ENCODE measurements at places on chromosomes 7 and 10.

GRCh38 chr10:35208949-35209613, 82.4 kb downstream of the CREM start:
- DNase-seq = no peak

DNA sequence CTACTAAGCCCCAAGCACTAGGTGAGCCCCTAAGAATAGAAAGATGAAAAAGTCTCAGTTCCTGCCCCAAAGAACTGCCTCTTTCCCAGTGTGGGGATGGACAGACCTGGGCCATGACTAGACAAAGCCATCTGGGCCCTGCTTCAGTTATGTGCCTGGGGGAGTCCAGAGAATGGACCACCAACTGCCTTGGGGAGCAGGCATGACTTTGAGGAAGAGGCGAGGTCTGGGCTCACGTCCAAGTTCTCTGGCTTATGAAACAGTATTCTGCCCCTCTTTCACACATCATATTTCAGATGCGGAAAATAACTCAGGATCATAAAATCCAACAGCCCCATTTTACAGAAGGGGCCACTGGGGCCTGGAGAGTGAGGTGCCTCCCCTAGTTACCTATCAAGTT, 80.3 kb downstream of the PLXNA4 start:
- DNase-seq = no peak

- DNase-seq = no peak
Measured at GRCh38 chr7:133504825-133505224, 251.9 kb downstream of the EXOC4 start.

DNA sequence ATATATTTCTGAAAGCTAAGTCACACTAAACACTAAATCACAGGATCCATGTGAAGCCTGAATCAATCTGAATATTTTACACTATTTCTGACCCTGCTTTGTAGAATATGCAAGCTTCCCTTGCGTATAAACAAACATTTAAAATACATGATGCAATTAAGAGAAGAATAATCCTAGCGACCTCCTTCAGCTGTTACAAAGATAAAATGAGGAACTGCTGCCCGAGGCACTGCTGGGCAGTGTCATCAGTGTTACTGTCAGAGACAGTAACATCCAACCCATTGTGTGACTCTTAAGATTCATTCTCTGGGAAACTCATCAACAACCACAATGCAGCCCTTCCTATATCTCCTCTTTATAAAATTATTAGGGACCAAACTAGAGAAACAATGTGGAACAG, 61.6 kb downstream of the COBL start:
- no peak for DNase-seq

GRCh38 chr7:26616235-26616634, 248.2 kb downstream of the SKAP2 start:
- DNase-seq = no peak

DNA sequence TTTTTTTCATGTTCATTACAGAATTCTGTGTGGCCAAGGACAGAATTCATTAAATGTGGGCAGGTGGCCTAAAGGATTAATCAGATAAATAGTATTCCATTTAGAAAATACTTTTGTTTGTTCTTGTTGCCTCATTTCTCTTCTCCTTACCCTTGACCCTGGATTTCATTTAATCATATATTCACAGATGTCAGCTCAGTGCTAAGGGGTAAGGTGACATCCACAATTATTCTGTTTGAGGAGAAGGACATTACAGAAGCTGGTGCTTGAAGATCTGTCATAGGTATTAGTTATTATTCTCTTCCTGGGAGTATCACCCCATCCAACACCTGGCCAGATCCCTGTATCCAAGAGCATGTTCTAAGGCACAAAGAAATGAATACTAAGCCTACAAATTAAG, 961.1 kb downstream of the XPNPEP1 start:
- DNase-seq = no peak

DNA sequence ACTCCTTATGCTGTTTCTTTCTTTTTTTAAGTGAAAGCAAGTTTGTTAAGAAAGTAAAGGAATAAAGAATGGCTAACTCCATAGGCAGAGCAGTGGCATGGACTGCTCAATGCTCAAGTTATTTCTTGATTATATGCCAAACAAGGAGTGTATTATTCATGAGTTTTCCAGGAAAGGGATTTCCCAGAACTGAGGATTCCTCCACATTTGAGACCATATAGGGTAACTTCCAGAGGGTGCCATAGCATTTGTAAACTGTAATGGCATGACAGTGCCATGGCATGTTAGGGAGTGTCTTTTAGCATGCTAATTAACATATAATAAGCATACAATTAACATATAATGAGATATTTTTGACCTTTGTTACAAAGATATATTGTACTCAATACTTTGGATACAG, 1034.5 kb upstream of the PHF14 start:
- DNase-seq = no peak

DNA sequence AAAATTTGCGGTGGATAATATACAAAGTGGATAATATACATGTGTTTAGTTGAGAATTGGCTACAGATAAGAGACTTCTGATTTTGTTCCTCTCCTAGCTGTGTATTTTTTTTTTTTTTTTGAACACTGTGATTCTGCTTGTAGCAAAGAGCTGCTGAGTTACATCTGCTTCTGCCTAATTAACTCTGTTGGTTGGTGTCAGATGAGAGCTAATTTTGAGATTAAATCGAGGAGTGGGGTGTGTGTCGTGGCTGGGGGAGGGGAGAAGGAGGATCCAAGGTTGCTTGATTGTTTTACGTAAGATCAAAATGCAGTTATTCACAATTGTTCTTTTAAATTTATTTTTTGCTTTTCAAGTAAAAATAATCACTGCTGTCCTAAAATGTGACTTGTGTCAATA, 11.3 kb downstream of the KAT6B start:
- no peak for DNase-seq

GRCh38 chr7:151626422-151627115, 106.9 kb upstream of the RHEB start:
- peak; percentile 29 for DNase-seq

GRCh38 chr10:108450280-108450679, 1285.8 kb upstream of the SORCS1 start:
- no peak for DNase-seq

DNA sequence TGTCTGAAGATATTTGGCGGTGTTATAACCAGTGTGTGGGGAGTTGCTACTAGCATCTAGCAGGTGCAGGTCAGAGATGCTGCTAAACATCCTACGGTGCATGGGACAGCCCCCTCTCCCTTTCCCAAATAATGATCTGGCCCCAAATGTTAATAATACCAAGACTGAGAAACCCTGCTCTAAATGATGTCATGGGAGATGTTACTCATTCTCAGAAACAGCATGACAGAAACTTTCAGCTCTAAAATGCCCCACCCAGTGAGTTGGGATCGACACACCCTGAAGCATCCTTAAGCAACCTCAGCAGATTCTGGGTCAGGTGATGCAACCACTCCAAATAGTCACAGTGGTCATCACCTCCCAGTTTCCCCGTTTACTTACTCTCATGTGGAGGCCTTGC, 108.8 kb upstream of the MPP7 start:
- DNase-seq = peak; percentile 35

- DNase-seq = no peak
Measured at GRCh38 chr7:42699380-42700178, 212.3 kb downstream of the C7orf25 start.

- DNase-seq = no peak
Measured at GRCh38 chr7:26328498-26329390, 37.1 kb downstream of the SNX10 start.

DNA sequence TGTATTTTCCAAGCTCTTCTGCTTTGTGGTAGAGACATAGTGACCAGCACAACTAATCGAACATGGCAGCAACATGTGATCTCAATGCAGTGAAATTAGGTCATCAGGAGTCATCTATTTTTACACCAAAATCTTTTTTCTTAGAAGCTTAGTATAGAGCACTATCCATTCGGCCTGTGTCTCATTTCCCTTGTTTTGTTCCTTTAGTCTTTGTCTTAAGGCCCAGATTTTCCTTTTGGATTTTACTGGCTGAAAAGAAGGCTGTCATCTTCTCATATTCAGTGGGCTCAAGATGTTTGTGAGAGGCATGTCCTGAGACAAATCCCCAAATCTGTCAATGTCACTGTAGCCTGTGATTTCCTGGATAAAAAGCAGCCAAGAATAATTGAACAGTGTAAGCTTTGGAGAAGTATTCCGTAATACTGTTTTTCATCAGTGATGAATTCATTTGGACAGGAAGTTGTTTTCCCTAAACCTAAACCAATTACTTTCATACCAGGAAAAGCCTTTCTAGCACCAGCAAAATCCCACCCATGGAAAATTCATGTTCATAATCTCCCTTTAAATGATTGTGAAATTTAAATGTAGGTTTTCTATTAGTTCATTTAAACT, 55.2 kb downstream of the MAGI2 start:
- no peak for DNase-seq

GRCh38 chr7:32518534-32519140, 23.3 kb downstream of the AVL9 start:
- no peak for DNase-seq

- DNase-seq = no peak
Measured at GRCh38 chr7:80724249-80724871, 85.9 kb downstream of the CD36 start.

- DNase-seq = no peak
Measured at GRCh38 chr10:29428486-29428885, 139.6 kb downstream of the LYZL1 start.

GRCh38 chr10:94115725-94116124, 122.0 kb downstream of the PLCE1 start:
- no peak for DNase-seq

- peak; percentile 47 for DNase-seq
Measured at GRCh38 chr10:90227217-90227656, 525.8 kb downstream of the KIF20B start.

DNA sequence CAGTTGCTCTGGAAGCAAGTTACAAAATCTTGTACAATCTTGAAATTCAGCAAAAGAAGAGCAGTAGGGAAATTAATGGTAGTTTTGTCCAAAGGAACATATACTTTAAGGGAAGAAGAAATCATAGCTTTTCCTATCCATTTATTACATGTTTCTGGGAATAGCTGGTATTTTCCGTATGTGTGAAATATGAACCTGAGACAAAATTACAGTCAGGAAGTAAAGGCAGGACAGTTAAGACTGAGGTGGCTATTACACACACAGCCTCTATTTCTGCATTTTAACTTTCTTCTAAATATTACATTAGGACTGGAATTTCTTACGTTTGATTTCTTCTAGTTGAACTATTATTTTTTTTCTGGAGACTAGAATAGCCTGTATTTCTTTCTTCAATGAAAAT, 1197.3 kb downstream of the SORCS3 start:
- DNase-seq = no peak

DNA sequence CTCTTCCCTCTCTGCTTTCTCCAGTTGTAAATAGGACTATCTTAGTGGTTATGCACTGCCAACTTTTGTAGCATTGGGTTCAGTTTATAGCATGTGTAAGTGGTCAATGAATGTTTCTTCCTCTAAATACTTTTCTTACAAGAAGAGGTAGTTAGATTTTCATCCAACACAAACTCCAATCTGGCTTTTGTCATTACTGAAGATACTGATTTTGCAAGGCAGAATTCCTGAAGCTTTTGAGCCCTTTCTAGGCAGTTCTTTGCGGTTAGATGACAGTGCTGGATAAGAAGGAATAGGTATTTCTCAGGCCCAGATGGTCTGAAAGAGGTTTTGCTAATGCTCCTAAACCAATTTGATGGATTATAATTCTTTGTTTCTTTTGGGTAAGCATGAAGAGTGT, 60.5 kb downstream of the BICC1 start:
- no peak for DNase-seq

DNA sequence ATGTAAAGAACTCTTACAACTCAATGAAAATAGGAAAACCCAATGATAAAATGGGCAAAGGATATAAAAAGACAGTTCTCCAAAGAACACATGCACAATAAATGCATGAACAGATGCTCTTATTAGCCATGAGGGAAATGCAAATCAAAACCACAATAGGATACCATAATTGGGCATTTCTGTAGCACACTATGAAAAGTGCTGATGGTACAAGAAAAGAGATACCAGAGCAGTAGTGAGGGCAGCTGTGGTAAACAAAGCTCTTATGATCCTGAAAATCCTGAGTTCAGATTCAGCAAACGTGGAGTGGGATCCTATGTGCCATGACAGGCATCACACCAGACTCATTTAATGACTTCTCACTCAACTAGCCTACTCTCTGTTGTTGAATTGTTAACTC, 96.7 kb upstream of the SLC25A13 start:
- no peak for DNase-seq

- no peak for DNase-seq
Measured at GRCh38 chr10:22791665-22792064, 77.3 kb upstream of the PIP4K2A start.

GRCh38 chr10:31072451-31072850, 40.8 kb upstream of the ZNF438 start:
- no peak for DNase-seq

DNA sequence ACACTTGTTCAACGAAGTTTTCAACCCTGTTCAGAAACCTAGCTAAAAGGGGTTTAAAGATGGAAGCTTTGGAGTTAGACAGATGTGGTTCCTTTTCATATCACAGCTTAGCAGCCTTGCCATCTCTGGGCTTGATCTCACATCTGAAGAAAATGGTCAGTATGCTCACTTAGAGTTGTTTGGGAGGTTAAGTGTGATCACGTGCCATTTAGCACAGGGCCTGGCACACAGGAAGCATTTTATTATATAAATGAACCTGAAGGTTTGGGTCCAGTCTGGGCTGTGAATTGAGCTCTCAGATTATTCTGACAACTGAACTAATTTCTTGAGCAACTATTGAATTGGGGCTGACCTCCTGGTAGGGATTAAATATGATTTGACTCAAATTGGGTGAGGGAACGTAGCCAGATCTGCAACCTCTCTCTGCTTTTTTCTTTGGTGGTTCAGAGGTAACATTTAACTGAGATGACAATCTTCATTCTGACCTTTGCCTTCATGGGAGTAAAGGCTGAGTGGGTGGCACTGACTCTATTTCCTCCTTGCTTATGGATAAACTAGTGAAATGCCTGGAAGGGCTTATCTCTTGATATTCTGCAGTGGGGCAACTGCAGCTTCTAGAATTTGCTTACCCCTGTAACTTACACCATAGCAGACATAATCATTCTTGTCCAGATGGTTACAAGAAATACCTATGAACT, 10.2 kb upstream of the HKDC1 start:
- DNase-seq = no peak

DNA sequence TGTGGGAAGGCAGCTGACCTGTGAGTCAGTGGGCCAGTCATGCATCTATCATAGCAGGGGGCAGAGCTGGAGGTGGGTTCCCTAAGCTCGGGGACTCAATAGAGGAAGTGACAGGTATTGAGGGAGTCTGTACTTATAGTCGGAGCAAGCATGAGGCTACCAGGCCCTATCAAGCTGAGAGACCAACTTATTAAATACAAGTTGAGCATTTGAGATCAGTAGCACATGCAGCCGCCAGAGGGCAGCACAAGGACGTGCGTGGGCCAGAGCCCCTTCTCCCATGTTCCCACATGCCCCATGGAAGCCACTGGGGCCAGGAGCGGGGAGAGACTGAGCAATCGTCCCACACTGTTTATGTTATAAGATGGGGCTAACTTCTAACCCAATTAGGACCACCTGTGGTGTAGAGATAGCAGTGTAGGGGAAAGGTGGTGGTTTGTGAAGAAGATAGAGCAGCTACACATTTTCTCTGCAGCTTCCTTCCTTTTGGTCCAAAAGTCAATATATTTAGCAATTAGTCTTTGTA, 13.0 kb upstream of the STK31 start:
- peak; percentile 76 for DNase-seq

- DNase-seq = no peak
Measured at GRCh38 chr7:25694699-25695098, 457.3 kb upstream of the NFE2L3 start.
